GM12865 (cell line): ENCODE measurements at places on chromosomes 1 and 21.

DNA sequence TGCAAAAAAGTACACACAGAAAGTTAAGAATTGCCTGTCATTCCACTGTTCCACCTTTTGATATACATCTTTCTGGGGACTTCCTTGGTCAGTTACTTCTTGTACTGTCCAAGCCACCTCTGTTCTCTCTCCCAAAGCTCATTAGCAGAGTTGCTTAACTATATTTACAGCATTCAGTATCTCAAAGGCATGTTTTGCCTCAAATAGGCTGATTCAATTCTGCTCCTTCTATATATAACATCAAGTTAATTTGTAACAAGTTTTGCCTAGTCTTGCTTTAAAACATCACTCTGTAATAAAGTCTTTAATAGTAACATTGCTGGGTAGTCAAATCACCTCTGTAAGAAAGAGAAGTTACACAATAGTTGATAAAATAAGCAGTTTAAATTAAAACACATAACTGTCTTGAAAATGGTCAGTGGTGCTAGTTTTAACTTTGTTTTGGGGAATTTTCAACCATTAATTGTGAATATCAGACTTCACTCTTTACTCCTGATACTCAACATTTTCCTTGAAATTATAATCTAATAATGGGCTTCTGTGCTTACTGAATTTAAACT lies 35.7 kb downstream of the EDARADD start:
- no peak for DNase-seq

- no peak for DNase-seq
These were observed 39.8 kb downstream of the DISC1 start for GRCh38 chr1:231666220-231666936.

DNA sequence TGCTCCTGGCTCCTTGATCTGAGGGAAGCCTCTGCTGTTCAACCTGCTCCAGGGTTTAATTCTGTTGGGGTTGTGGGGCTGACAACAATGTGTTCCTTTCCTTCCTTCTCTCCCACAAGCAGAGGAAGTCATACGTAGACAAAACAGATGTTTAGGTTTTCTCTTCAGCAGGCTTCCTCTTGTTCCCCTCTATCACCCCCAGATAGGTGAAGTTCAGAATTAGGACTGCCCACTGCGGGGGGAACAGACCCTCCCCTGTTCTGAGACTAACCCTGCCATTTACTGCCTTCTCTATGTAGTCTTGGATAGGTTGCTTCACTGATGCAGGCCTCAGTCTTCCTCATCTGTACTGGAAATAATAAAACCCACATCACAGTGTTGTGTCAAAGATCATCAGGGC lies 30.0 kb upstream of the NRDC start:
- DNase-seq = no peak

DNA sequence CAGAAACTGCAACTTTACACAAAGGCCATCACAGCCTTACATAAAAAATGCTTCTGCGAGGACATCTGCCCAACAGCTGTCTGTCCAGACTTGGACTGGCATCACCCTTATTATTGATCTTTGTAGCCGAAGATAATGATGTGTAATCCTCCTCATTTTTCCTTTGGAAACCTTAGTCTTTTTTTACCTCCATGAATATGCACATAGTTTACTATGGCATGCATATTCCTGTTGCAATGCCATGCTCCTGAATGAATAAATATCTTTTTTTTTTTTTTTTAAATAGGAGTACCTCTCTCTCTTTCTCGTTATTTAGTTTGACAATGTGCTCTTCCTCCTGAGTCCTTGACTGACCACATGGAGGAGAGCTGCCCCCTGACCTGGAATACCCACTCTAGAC lies 409.6 kb upstream of the USP24 start:
- DNase-seq = no peak

GRCh38 chr1:234777856-234778220 lies 167.9 kb upstream of the IRF2BP2 start:
- no peak for DNase-seq

DNA sequence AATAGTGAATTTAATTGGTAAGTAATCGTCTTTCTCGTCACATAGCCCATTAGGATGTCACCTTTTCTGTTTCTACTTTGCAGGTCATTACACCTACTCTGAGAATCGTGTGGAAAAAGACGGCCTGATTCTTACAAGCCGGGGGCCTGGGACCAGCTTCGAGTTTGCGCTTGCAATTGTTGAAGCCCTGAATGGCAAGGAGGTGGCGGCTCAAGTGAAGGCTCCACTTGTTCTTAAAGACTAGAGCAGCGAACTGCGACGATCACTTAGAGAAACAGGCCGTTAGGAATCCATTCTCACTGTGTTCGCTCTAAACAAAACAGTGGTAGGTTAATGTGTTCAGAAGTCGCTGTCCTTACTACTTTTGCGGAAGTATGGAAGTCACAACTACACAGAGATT lies 23.3 kb downstream of the PARK7 start:
- no peak for DNase-seq

- peak; percentile 32 for DNase-seq
These were observed 6.5 kb upstream of the C2CD4D start for GRCh38 chr1:151846062-151846568.

GRCh38 chr1:234896477-234897389 lies 231.9 kb downstream of the TOMM20 start:
- no peak for DNase-seq

GRCh38 chr1:224149709-224150108 lies 33.3 kb upstream of the DEGS1 start:
- no peak for DNase-seq

- no peak for DNase-seq
These were observed 84.5 kb downstream of the PLXNA2 start for GRCh38 chr1:208159555-208160258.

DNA sequence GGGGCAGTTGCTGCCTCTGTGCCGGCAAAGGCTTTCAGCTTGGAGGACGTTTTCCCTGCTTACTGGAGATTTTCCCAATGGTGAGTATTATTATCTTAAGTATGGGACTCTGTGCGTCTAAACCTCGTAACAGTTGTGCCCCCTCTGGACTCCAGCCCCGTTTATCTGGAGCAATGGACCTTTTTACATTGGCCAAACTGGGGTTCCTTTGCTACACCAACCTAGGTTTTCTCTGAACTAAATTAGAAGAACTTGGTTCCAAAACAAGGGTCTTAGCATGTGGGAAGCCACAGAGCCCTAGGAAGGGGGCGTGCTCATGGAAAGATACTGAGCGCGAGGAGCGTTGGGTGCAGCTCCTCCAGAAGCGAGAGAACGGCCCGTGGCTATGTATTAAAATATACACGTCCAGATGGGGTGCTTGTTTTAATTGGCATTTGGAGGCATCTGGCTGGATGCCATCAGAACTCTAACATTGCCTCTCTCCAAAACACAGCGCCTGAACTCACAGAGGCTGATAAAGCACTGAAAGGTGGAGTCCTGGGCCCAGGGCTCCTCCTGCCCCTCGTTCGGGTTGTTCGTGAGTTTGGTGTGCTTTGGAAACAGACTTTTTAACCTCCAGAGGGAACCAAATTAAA lies 28.4 kb downstream of the POFUT2 start:
- DNase-seq = no peak

GRCh38 chr1:26300578-26301275 lies 5.7 kb downstream of the UBXN11 start:
- no peak for DNase-seq

GRCh38 chr1:68269637-68270430 lies 37.5 kb upstream of the WLS start:
- DNase-seq = no peak

GRCh38 chr1:94463765-94464330 lies 45.7 kb downstream of the ABCD3 start:
- DNase-seq = peak; percentile 26

- DNase-seq = no peak
These were observed 49.2 kb downstream of the S1PR1 start for GRCh38 chr1:101285922-101286570.

DNA sequence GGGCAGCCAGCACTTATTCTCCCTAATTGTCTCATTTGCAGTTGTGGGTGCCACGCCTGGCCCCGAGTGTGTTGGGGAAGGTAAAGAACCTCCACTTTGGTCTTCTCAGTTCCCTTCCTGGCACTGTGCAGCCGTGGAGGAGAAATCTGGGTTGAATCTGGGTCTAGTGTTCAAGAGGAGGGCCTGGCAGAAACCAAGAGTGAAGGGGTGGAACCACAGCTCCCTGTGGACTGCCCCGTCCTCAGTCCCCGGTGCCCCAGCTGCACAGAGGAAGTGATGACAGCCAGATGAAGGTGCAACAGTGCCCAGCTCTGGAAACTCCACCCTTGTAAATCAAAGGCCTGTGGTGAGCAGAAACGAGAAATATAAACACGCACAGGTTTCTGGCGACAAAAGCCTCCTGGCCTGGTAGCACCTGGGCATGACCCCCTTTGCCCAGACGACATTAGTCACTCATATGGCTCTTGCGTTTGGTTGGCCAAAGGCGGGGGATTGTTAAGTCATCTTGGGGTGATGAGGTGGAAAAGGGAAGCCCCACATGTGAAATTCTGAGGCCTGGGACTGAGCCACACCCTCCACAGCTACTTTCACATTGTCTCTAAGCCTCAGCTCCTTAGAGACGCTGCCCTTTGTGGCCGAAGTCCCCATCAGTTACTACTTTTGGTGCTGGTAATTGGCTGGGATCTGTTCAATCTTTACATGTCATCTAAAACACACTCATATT lies 4.2 kb upstream of the ECE1 start:
- peak; percentile 97 for DNase-seq

DNA sequence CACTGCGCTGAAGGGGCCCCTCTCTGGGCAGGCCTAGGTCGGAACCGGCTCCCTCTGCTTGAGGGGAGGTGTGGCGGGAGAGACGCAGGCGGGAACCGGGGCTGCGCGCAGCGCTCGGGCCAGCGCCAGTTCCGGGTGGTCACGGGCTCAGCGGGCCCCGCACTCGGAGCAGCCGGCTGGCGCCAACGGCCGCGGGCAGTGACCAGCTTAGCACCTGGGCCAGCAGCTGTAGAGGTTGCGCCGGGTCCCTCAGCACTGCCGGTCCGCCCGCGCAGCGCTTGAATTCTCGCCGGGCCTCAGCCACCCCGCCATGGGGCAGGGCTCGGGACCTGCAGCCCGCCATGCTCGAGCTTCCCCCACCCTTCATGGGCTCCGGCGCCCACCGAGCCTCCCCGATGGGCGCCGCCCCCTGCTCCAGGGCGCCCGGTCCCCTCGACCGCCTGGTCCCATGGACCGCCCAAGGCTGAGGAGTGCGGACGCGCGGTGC lies 254.6 kb downstream of the COL11A1 start:
- no peak for DNase-seq

DNA sequence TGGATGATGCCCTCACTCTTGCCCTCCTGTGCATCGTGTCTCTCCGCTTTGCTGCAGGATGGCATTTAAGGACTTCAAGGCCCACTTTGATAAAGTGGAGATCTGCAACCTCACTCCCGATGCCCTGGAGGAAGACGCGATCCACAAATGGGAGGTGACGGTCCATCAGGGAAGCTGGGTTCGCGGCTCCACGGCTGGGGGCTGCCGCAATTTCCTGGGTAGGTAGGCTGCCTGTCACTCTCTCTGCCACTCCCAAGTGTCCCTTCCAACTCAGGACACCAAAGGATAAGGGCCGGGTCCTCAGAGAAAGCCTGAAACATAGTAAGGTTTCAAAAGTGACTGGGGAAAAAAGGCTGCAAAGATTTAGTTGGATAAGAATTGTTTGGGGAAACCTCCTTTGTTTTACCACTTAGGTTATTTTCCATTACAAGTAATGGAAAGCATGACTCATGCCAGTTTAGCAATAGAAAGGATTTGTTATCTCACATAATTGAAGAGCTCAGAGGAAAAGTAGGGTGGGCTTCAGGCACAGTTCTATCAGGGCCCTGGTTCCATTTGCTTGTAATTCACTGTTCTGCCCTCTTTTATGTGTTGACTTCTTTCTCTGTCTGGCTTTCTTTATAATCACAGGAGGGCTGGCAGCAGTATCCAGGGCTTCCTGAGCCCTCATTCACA lies 31.9 kb downstream of the CAPN9 start:
- DNase-seq = no peak

GRCh38 chr1:12486401-12487005 lies 131.5 kb downstream of the DHRS3 start:
- no peak for DNase-seq

- peak; percentile 63 for DNase-seq
These were observed 37.5 kb downstream of the CAMTA1 start for GRCh38 chr1:6822530-6823359.

DNA sequence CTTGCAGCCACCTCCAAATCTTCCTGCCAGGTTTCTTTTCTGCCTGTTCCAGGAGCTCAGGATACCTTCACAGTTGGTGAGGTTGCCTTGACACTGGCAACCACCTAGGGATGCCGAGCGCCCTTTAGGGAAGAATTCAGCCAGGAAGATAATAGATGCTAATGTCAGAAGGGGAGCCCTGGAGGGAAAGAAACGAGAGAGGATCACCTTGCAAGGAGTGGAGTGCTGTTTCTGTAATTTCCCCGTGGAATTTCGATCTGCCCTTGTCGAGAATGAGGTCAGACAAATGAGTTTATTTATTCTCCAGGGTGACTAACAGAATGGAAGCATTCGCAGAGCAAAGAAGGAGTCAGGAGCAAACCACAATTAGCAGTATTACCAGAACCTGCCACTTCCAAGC lies 315.8 kb upstream of the KAZN start:
- no peak for DNase-seq

- DNase-seq = no peak
These were observed 15.3 kb upstream of the FMO4 start for GRCh38 chr1:171298696-171299095.

DNA sequence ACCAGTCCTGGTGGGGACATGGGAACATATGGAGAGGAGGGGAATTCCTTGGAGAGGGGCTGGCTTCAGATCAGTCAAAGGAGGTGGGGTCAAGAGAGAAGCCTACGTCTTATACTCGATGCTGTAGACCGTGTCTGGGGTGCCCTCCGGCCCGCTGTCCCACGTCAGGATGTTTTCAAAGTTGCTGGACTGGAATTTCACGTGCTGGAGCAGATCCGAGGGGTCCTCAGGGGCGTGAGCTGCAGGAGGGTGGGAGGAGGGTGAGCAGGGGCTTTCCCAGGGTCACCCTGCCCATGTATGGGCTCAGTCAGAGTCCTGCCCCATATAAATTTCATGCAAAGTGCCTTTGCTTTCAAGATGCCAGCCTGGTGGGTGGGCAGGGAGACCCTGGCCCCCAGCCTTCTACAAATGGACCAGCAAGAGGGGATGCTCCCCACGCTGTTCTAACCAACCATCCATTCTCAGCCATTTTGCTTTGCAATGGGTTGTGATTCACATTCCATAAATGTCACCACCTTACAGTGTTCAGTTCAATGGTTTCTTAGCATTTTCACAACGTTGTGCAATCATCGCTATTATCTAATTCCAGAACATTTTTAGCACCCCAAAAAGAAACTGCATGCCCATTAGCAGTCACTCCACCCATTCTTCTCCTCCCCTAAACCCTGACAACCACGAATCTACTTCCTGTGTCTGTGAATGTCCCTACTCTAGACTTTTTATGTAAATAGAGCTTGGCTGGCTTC lies 4.3 kb downstream of the IL22RA1 start:
- no peak for DNase-seq
